HT1080 (cell line): ENCODE measurements at places on chromosomes 11 and 22. TPM values are rescaled to one million over a fixed set of nuclear protein-coding genes. Genes with fewer than 3 reads are reported as not detected.

DNA sequence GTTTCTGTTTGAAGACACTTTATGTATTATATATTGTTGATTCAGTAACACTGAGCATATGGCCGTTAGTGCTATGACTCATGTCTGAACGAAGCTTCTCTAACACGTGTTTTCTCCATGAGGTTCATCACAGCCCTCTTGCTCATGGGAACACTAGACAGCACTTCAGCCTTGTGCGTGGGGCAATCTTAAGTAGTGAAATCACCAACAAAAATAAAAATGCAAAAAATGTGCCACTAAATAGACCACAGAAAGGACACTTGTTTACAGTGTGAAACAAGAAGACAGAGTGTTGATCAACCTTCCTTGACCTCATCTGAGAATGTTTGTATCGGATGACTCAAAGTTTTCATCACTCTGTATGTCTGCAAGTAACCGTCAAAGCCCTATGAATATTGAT, 94.5 kb downstream of the FDX1 start:
- DNase-seq: peak; percentile 42

GRCh38 chr11:72594493-72595291, 79.5 kb downstream of the PDE2A start:
- DNase-seq: no peak

DNA sequence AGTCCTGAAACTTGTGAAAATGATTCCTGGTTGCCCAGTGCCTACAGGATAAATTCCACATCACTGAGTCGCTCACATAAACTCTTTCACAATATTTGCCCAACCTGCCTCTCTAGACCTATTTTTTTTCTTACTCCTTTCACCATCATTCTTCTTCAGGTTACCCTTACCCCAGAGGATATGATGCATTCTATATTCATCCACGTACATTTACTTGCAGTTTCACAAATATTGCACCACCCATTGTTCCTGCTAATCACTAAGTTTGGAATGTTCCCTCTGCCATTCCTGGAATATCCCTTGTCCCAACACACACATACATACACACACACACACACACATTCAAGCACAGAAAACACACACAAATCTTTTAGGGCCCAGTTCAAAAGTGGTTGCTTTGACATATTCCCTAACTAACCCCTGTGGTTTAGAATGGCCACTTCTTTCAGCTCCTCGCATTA, 379.5 kb downstream of the ETS1 start:
- peak; percentile 99 for DNase-seq

GRCh38 chr11:59172345-59173079, 580 bp downstream of the DTX4 start:
- no peak for DNase-seq

DNA sequence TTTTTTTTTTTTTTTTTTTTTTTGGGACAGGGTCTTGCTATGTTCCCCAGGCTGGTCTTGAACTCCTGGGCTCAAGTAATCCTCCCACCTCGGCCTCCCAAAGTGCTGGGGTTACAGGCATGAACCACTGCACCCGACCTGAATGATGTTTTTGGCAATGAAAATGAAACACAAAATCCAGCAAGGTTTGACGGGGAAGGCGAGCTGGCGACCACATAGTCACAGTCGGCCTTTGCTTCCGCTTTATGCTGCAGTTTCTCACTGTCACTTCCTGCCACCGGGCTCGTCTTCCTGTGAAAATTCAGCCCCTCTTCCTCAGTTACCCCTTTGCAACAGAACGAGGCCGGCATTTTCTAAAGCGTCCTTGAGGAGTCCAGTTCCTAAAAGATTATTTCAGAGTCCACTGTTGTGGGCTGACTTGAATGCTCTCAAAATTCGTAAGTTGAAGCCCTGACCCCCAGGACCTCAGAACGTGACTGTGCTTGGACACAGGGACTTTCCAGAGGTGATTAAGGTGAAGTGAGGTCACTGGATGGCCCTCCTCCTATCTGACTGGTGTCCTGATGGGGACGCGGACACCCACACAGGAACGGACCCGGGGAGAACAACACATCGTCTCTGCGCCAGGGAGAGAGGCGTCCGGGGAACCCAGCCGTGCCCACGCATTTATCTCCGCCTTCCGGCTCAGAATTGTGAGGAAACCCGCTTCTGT, 2.9 kb upstream of the BID start:
- DNase-seq: no peak

Gene C11orf16
- total RNA-seq: not detected in 2 replicates

Gene HORMAD2
- total RNA-seq: not detected in 2 replicates

DNA sequence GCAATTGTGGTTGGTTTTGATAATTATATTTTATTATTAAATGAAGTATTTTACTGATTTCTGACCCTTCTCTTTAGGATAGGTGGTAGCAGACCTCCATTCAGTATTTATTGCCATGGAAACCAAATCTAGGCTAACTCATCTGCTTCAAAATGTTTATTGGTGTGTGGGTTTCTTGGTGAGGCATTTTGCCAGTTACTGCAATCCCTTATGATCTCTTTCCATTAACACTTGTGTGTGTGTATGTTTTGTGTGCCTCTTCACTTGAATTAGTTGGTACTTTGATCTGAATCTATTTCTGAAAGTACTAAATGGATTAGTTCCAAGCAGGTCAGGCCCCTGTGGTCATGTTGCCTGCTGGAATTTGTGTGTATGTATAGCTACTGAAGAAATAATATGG, 184.4 kb upstream of the C11orf87 start:
- no peak for DNase-seq

- DNase-seq: no peak
Measured at GRCh38 chr11:115423728-115424459, 80.3 kb downstream of the CADM1 start.

- DNase-seq: peak; percentile 91
Measured at GRCh38 chr22:30287648-30288418, 1.5 kb downstream of the CASTOR1 start.

DNA sequence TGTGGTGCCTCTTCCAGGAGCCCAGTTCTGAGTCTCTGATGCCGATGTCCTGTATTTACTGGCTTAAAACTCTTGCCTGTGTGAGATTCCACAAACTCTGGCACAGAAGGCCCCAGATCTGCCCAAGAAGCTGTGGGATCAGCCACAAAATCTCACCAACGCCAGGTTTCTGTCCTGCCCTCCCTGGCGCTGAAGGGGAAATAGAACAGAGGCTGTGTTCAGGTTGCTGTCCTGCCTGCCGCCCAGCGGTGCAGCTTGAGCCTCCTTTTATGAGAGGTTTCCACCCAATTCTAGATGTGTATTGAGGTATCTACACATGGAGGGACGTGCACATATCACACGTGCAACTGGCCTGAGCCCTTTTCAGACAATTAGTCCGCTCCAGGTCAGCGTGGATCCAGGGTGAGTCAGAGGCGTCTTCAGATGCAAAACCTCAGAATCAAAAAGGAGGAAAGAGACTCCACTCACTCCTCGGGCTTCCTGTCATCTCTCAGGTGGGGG, 2.2 kb downstream of the TMEM80 start:
- peak; percentile 83 for DNase-seq

Gene NPAT
- total RNA-seq: 11.3 and 13.7 TPM in 2 replicates

- no peak for DNase-seq
Measured at GRCh38 chr11:103295704-103296103, 186.5 kb downstream of the DYNC2H1 start.

- DNase-seq: no peak
Measured at GRCh38 chr22:32219026-32219425, 14.2 kb upstream of the RFPL2 start.

GRCh38 chr22:49720279-49720959, 107.3 kb downstream of the BRD1 start:
- no peak for DNase-seq

DNA sequence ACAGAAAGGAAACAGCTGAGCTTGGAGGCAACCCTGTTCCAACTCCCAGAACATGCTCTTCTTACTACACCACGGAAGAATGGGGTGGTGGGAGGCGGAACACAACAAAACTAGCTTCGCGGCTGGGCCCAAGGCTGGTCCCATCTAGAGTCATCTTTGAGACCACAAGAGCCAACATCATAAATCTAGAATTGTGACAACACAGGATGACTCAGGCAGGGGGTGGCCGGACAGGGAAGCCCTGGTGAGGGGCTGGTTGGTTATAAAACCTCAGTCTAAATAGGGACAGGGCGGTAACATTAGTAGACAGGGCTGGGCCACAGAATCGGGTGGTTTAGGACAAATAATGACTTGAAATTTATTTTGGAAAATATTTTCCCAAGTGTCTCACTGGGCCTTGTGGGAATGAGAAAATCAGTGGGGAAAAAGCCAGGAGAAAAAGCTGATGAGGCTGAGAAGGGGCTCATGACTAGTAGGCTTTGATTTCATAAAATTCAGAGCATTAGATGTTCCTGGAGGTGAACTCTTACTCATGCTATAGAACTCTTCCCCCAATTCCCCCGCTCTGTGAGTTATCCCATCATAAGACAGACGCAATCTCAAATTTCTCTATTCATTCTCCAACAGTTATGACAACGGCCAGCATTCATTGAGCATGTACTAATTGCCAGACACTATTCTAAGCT, 151.8 kb upstream of the TIMP3 start:
- DNase-seq: peak; percentile 79

DNA sequence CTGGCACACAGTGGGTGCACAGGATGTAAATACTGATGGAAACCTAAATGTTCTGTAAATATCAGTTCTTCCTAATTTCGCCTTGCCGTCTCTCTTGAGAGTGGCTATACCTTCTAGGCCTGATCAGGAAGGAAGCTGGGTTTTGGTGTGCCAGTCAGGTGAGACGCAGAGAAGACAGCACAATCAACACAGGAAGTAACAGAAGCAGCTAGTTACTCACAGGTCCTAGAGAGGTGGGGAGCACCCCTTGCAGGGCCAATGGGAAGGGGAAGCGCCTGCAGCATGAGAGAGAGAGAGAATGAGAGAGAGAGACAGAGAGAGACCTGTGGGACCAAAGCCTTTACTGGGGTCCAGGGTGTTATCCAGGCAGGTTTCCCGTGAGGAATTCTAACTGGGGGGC, 80.8 kb downstream of the FBLN1 start:
- DNase-seq: no peak

Gene SSRP1
- 206 and 249 TPM in 2 replicates for total RNA-seq

DNA sequence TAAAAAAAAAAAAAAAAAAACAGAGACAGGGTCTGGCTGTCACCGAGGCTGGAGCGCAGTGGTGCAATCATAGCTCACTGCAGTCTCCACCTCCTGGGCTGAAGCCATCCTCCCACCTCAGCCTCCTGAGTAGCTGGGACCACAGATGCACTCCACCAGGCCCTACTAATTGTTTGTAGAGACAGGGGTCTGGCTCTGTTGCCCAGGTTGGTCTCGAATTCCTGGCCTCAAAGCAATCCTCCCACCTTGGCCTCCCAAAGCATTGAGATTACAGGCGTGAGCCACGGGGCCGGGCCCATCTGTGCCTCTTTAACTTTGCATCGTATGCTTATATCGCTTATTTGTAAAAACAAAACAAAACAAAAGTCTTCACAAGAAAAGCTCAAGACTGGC, 3.1 kb downstream of the CPT1A start:
- no peak for DNase-seq

GRCh38 chr11:8370812-8371515, 107.3 kb upstream of the LMO1 start:
- no peak for DNase-seq

DNA sequence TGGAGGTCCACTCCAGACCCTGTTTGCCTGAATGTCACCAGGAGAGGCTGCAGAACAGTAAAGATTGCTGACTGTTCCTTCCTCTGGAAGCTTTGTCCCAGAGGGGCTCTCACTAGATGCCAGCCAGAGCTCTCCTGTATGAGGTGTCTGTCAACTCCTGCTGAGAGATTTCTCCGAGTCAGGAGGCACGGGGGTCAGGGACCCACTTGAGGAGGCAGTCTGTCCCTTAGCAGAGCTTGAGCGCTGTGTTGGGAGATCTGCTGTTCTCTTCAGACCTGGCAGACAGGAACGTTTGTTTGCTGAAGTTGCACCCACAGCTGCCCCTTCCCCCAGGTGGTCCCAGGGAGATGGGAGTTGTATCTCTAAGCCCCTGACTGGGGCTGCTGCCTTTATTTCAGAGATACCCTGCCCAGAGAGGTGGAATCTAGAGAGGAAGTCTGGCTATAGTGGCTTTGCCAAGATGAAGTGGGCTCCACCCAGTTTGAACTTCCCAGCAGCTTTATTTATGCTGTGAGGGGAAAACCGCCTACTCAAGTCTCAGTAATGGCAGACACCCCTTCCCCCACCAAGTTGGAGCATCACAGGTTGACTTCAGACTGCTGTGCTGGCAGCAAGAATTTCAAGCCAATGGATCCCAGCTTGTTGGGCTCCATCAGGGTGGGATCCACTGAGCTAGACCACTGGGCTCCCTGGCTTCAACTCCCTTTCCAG, 99.4 kb downstream of the PDE3B start:
- DNase-seq: no peak

GRCh38 chr11:70270877-70271648, 573 bp downstream of the PPFIA1 start:
- no peak for DNase-seq

Gene MMP11
- total RNA-seq: not detected in 2 replicates

DNA sequence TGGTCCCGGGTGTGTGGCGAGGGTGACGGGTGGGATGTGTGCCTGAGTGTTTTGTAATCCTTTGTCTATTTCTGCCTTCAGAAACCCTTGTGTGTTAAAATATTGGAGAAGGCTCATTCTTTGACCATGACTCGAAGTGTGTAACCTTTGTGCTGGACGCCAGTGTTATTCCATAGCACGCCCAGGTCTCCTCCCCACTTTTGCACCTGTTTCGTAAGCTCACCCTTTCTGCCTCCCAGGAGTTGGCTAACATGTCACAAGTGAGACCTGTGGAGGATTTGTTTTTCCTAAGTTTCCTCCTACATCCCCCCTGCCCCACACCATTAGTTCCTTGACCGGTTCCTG, 382 bp downstream of the C11orf54 start:
- DNase-seq: no peak

Gene F2
- not detected in 2 replicates for total RNA-seq

DNA sequence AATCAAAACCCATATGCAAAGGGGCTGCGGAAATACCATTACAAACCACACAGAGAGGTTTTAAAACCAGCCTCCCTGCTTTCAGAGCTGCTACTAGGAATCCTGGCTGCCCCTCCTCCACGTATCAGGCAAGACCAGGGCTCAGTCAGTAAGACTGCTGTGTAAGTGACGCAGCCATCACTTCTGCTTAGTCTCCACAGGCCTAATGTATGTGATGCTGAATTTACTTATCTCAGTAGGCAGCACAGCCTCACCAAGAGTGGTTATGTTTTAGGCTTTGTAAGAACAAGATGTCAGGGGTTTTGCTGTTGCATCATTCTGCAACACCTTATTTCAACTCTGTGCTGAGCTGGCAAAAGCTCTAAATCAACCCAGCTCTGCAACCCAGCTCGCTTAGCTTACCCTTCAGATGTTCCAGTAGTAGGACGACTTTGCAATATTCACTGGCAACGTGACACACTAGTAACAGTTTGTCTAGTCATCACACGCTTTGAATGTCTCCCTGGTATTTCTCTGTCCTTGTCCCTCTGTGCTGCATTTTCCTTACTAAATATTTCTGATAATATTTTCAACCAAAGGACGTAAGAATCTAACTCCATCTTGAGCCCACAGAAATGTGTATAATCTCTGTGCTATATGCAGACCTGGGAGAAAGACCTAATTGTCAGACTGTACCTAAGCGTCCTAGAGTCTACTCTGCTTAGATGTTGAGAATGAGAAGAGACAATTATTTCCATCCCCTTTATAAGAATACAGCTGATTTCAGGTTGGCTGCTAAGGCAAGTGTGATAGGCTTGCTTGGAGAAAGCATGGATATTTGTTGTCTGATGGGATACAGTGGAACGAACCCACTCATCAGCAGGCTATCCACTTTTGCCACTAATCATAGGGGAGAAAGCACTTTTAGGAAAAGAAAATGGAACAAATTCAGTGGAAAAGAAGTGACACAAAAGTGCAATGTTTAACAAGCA, 72.2 kb downstream of the LARGE2 start:
- no peak for DNase-seq

Gene FEN1
- total RNA-seq: 251 and 261 TPM in 2 replicates
